Activated CD4-positive, alpha-beta T cell treated with anti-CD3 and anti-CD28 coated beads, Interleukin-10, Interleukin-2, amounts not matched to agents 100 ng/mL and 50 ng/mL, durations not matched to agents 16 hours and 8 hours (primary cell): ENCODE measurements at places on chromosomes 7 and 10.

- no peak for DNase-seq
Measured at GRCh38 chr7:27608776-27609495, 53.7 kb downstream of the HIBADH start.

GRCh38 chr7:151776446-151776845, 100.5 kb downstream of the PRKAG2 start:
- no peak for DNase-seq

- DNase-seq, result no peak
Measured at GRCh38 chr10:7474388-7474787, 63.6 kb upstream of the SFMBT2 start.

DNA sequence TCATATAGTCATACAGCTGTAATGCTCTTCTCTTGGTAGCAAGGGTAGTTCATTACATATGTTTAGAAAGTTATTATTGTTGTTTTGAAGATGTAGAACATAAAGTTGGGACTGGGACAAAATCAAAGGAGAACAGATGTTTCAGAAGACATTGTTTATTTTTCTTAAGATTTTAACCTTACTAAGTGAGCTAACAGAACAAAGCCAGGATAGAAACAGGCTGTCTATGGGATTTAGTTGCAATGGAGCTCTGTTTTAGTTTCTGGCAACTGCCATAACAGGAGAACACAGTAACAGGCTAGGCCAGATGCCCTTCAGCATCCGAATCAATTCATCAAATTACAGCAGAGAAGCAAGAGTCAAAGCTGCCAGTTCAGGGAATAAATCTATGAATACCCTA, 382.4 kb downstream of the ARL4A start:
- no peak for DNase-seq

DNA sequence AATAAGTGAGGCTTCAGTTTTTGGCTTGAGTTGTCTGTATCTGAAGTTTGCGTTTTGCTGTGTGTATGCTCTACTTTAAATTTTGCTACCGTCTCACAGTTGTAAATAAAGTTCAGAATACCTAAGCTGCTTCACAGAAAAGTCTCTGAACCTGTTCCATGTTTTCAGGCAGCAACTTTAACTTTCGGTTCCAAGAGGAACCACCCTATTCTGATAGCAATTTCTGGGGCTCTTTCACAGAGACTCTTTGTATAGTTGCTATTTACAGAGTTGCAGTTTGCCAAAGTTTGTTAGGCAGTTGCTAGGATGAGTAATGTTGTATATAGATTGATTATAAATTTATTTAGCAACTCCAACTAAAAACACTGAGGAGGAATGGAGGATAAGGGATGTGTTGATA, 5.7 kb downstream of the FAM221A start:
- DNase-seq, result no peak

DNA sequence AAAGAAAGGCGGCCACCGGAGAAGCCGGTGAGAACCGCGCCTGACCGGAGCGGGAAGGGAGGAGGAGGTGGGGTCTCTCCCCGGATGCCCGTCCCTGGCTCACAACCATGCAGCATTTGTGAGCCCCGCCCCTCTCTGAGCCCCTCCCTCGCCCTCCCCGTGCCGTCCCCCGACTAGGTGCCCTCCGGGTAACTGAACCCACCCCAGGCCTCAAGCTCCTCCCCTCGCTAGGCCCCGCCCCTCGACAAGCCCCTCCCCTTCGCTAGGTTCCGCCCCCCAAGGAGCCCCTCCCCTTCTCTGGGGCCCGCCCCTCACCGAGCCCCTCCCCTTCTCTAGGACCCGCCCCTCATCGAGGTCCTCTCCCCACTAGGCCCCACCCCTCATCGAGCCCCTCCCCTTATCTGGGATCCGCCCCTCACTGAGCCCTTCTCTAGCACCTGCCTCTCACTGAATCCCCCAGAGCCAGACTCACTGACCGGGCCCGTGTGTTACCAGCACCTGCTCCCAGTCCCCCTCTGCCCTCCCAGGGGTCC, 42.2 kb upstream of the HSPB1 start:
- DNase-seq, result peak; percentile 58

DNA sequence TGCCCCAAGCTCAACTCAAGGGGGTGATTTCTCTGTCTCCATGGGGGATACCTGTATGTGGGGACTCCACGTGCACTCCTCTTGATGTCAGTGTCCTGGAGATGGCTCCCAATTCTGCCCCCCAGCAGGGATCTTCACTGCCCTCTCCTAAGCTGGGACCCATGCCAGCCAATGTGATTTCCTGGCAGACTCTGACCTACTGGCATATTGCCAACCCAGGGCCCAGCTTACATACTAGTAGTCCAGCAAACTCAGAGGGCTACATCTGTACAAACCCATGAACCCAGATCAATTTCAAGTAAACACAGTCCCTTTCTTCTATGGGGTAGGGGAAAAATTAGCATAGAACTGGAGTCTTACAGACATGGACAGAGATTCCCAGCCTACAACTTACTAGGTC, 26.2 kb upstream of the BMPR1A start:
- no peak for DNase-seq

DNA sequence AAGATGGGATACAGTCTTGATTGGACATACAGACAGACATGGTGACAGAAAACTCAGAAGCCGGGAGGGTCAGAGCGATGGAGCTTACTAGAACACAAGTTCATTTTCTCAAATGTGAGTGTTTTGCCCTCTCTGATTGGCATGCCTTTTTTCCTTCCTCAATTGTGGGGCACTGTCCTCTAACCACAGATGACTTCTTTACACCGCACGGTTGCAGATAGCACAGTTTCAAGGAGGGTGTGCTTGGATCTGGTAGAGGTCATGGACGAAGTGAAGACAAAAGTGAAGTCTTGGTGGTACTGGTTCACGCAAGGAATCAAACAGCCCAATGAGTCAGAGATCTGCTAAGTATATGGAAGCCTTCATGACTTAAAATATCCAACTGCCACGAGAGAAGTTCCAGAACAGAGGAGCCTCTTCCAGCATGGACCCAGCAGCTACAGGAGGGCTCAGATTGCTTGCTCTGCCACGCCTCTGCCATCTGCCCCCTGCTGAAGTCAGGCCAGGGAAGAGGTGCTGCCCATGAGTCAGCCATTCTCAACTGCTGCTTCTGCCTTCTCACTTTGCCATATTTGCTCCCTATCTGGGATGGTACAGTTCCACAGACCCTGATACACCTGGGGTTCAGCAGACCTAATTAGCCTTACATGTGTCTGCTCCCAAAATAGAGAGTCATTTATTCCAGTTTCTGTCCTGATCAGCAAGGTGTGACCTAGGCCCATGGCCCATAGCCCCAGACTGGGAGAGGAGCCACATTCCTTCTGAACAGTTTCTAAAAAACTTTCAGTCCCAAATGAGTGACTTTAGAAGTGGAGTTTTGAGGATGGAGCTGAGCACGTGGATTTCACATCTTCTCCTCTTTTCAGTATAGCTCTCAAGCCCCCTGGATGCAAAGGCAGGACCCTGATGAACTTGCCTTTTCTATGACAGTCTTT, 413.8 kb downstream of the KCNMA1 start:
- no peak for DNase-seq

- no peak for DNase-seq
Measured at GRCh38 chr7:41732843-41733306, 30.0 kb upstream of the INHBA start.

- no peak for DNase-seq
Measured at GRCh38 chr10:88652616-88653015, 11.6 kb upstream of the LIPF start.

DNA sequence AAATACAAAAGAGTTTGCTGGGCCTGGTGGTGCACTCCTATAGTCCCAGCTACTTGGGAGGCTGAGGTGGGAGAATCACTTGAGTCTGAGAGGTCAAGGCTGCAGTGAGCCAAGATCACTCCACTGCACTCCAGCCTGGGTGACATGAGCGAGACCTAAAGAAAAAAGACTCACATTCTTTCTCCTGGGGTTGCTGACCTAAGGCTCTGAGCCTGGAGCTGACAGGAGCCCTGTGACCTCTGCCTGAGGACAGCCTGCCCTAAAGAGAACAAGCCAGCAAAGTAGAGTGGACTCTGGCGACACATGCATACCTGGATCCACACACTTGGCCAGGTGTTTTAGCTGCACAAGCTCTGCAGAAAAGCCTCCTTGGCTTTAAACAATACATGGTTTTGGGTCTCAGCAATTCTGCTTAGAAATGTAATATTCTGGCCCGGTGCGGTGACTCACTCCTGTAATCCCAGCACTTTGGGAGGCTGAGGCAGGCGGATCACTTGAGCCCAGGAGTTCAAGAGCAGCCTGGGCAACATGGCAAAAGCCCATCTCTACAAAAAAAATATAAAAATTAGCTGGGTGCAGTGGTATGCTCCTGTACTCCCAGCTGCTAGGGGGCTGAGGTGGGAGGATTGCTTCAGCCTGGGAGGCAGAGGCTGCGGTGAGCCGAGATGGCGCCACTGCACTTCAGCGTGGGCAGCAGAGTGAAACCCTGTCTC, 58.4 kb downstream of the TMEM209 start:
- DNase-seq, result no peak

- DNase-seq, result no peak
Measured at GRCh38 chr7:129017933-129018538, 36.9 kb downstream of the TNPO3 start.

DNA sequence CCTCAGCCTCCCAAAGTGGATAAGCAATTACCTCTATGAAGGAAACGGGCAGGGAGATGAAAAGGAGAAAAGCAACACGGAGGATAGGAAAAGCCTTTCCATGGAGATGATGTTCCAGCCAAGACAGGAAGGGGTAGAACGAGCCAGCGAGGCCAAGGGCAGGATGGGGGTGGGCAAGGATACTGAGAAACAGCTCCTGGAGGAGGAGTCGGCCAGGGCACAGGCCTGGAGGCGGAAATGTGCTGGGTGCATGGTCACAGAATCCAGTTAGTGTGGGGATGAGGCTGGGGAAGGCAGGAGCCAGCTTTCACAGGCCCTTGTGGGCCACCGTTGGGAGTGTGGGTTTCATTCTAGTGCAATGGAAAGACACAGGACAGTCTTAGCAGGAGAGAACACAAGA, 162.6 kb downstream of the JAZF1 start:
- DNase-seq, result no peak

- DNase-seq, result no peak
Measured at GRCh38 chr10:129777687-129778086, 186.4 kb downstream of the EBF3 start.

- peak; percentile 89 for DNase-seq
Measured at GRCh38 chr7:102415685-102416225, 17.6 kb upstream of the ORAI2 start.

DNA sequence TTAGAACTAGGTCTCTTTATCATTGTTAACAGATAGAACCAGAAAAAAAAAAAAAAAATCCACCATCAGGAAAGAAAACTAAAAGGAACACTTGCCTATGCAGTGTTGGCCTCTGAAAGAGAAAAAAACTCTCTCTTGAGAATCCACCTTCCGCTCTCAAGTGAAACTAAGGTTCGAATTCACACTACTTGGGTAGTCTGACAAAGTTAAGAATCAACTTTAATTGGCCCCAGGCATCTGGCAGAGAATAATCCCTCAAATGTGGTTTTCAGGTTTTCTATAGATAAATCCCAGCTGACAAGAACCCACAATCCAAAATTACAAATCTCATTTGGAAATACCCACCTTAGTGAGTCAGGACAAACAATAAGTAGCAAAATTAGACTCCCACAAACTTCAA, 199.7 kb upstream of the LRRN3 start:
- no peak for DNase-seq

- DNase-seq, result no peak
Measured at GRCh38 chr7:2260820-2261219, 18.8 kb downstream of the NUDT1 start.

GRCh38 chr7:87774690-87775089, 101.5 kb downstream of the SLC25A40 start:
- DNase-seq, result no peak

- no peak for DNase-seq
Measured at GRCh38 chr7:126657599-126658358, 595.0 kb downstream of the GRM8 start.

DNA sequence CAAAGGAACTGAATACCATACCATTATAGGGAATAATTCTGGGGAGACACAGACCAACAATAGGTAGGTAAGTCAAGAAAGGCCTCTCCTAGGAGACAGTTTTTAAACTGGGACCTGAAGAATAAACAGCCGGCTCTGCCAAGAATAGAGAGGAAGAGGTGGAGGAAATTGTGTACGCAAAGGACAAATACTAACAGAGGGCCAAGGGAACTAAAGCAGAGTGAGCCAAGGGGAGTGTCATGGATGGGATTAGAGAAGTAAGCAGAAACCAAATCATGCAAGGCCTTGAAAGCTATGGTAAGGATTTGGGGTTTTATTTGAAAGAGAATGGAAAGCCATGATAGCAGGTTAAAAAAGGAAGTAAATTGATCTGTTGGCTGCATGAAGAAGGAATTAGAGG, 18.1 kb upstream of the ITGB8 start:
- DNase-seq, result no peak

DNA sequence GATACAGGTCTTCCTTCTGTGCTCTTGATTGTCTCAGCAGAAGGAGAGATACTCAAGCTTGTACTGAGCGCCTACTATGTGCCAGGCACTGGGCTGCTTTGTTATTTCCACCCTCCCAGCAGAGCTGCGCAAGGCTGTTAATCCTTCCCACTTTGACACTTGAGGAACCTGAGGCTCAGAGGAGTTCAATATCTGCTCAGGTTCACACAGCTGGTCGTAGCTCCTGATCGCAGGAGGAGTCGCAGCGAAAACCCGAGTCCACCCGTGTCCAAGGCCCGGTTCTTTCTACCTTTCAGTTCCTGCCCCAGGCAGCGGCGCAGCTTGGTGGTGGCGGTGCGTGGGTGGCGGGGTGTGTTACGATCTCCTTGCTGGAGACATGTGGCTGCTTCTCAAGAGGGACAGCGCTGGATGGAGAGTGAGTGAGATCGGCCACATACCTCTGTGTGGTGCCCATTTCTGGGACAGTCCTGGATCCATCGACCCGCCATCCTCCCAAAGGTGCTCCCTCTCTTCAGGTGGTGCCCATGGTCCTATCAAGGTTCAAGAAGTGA, 26.5 kb upstream of the SAMD8 start:
- DNase-seq, result no peak

- DNase-seq, result no peak
Measured at GRCh38 chr10:95467162-95467599, 94.0 kb downstream of the SORBS1 start.

DNA sequence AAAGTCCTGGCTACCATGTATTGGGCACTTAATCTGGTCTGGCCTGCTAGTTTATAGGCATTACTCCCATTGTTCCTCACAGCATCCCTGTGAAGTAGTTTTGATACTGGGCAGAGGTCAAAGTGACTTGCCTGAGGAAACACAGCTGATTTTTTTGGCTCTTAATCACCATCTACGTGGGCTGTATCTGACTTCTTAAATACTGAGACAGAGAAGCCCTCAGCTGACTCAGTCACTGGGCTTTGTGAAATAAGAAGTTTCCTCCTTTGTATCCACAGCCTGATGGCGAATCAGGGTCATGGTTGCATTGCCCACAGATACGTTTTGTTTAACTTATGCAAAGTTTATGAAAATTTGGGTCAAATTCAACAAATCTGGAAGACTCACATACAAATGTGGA, 13.2 kb downstream of the TACR2 start:
- no peak for DNase-seq
